ENCODE measurements at places on chromosomes 11 and 22.

- DNase-seq, result no peak
Measured at GRCh38 chr11:46327829-46328228, 19.4 kb upstream of the DGKZ start.

DNA sequence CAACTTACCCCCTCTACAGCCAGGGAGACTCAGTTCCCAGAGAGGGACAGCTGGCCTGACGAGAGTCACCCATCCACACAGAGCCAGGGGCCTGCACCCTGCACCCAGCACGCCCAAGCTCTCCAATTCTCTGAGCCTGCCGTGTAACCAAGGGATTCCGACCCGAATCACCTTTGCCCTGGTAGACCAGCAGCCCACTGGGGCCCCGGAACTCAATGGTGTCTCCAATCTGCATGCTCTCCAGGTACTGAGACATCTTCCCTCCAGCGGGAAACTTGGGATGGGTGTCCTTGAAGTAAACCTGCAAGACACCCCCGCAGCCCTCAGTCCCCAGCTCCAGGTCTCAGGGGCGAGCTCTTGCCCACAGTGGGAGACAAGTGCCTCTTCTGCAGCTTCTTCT, 12.4 kb downstream of the ATP5MGL start:
- DNase-seq, result no peak

DNA sequence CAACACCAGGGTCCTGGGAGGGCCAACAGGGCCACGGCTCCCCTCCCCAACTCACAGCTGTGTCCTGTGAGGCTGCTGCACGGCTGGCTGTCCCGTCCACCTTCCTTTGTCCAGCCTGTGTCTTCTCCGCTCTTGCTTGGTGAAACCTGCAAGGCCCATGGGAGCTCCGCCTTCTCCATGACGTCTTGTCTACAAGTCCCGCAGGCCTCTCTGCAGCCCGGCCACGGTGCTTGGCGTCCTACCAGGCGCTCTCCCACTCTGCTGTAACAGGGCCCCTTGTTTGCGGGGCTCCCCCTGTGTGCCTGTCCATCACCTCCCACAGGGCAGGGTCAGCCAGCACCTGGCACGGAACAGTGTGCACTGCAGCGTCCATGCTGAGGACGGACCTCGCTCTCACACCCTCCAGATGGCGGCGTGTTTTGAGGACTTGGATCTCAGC, 866.8 kb downstream of the TBC1D22A start:
- no peak for DNase-seq

GRCh38 chr11:76206327-76207081, at the start of gene WNT11:
Gene WNT11 (minus strand): TSS chr11:76206502. CDS start chr11:76206407, 95 bp downstream.
- DNase-seq, result peak; percentile 12

DNA sequence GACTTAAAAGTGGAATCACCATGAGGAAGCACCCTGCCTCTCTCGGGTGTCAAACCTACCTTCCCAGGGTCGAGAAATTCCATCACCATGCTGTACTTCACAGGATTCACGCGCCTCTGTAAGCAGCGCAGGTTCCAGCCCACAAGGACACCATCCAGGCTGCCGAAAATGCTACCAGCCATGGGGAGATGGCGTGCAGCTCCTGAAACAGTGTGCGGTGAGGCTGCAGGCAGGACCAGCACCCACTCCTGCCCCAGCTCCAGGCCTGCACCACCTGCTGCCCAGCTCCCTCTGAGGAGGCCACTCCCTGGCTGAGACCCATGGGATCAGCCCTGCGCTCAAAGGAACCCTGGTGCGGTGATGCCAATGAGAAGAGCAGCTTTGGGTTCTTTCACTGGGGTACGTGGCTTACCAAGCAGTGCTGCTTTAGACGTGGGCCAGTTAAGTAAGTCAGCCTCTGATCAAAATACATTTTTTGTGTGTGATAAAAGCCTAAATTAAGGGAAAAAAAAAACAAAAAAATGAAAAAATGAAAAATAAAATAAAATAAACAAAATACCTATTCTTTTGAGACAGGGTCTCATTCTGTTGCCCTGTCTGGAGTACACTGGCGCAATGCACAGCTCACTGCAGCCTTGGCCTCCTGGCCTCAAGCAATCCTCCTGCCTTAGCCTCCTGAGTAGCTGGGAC, 115.4 kb downstream of the MED15 start:
- DNase-seq, result no peak

- no peak for DNase-seq
Measured at GRCh38 chr11:47225552-47226400, 11.0 kb downstream of the DDB2 start.

GRCh38 chr11:22635689-22636088, 10.1 kb upstream of the FANCF start:
- no peak for DNase-seq

- DNase-seq, result peak; percentile 52
Measured at GRCh38 chr11:95716266-95716665, 73.3 kb downstream of the FAM76B start.

- no peak for DNase-seq
Measured at GRCh38 chr11:92595052-92595451, 370.4 kb downstream of the FAT3 start.

- no peak for DNase-seq
Measured at GRCh38 chr11:6405846-6406245, 13.0 kb downstream of the APBB1 start.

- DNase-seq, result no peak
Measured at GRCh38 chr11:86807360-86807759, 7.0 kb downstream of the PRSS23 start.

- DNase-seq, result no peak
Measured at GRCh38 chr22:48427731-48428211, 1399.9 kb downstream of the BRD1 start.

DNA sequence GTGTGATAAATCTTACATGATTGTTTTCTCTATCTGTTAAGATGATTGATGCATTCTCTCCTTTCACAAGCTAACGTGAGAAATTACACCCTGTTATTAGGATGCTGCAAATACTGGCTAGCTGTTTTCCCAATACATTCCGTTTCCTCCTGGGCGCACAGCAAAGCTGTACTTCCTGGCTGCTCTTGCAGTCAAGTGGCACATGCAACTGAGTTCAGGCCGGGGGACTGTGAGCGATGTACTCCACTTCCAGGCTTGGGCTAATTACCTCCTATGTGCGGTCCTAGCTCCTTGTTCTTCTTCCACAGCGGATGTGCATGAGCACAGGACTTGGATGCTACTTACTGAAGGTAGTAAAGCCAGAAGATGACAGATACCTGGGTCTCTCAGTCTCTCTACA, 234.9 kb upstream of the SESN3 start:
- DNase-seq, result no peak

DNA sequence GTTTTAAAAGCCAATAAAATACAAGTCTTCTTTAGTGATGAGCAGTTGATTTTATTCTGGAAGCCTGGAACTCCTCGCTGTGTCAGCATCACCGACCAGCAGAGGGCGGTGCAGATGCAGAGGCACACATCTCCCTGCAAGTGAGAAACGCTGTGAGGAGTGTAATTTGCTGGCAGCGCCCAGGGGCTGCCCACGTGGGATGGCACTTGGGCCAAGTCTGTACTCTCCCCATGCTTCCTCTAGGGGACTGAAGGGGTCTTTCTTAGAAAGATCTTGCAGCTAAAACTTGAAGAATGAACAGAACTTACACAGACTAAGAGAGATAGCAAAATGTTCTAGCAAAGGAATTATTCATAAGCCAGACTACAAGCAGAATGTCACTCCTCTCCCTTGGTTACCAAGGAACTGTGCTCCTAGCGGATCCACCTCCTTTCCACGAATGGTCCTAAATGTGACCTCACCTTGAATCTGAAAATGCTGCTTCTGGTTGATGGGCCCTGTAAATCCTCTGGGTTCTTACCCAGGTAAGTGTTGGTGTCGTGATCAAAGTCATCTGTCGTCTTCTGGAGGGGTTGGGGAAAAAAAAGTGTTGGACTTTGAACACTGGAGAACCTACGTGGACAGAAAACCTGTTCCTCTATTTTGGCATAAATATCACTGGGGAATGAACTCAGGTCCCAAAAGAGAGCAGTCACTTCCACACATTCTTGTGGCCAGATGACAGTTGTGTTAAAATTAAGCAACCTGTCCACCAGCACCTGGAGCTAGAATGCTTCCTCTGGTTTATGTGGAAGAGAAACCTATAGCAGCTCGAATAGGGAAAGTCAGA, 31.8 kb downstream of the CNTF start:
- DNase-seq, result peak; percentile 75

DNA sequence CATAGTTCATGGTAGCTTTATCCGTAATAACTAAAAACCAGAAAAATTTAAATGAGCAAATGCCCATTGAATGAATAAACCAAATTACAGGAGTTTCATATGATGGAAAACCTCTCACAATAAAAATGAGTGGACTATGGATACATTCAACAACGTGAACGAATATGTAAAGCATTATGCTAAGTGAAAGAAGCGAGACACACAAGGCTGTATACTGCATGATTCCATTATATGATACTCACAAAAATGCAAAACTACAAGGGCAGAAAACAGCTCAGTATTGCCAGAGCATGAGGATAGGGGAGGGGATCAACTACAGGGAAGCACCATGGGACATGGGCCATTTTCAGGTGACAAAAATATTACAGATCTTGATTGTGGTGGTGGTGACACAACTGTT, 22.2 kb downstream of the DDI1 start:
- DNase-seq, result no peak

DNA sequence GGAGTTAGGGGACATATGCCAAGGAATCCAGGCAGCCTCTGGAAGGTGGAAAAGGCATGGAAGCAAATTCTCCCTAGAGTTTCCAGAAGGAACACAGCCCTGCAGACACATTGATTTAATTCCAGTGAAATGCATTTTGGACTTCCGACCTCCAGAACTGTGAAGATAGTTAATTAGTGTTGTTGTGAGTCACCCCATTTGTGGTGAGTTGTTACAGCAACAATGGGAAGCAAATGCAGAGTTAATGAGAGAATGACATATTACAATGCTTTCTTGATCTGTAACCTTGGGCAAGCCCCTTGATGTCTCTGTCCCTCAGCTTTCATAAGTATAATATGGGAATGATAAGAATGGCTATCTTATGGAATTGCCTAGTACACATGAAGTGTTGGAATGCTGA, 178.7 kb downstream of the KIRREL3 start:
- no peak for DNase-seq

GRCh38 chr11:59174664-59175033, 2.7 kb downstream of the DTX4 start:
- DNase-seq, result no peak

- DNase-seq, result no peak
Measured at GRCh38 chr11:1178201-1178885, 20.6 kb downstream of the MUC5AC start.

- no peak for DNase-seq
Measured at GRCh38 chr22:27440304-27440865, 361.2 kb downstream of the MN1 start.

DNA sequence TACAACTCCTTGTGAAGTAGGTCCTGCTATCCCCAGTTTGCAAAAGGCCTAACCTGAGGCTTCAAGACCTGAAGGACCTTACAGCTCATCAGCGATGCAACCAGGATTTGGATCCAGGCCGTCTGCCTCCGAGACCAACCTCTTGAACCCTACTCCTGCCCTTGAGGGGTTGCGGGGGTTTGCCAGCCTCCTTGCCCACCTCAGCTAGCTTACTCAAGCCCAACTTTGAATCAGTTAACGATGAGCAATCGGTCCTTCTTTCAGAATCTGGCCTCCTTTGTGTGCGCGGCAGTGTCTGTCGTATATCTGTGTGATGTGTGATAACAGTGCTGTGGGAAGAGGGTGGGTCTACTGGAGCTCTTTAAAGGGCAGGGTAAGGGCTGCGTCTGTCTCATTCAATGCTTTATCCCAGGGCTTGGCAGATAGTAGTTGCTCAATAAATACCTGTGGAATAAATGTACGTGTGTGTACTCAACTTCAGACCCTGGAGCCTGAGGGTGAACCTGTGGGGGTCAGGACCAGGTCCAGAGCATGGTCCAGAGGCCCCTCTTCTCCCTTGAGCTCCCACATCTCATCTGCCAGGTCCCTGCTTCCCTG, 3.2 kb downstream of the CHRM1 start:
- DNase-seq, result no peak

GRCh38 chr11:126917531-126918204, 82.9 kb downstream of the KIRREL3 start:
- DNase-seq, result peak; percentile 97

- DNase-seq, result no peak
Measured at GRCh38 chr22:49764127-49764581, 63.5 kb downstream of the BRD1 start.

GRCh38 chr11:116415095-116415494, 357.7 kb downstream of the BUD13 start:
- DNase-seq, result peak; percentile 4

GRCh38 chr11:76693806-76694205, 23.3 kb upstream of the LRRC32 start:
- DNase-seq, result no peak

GRCh38 chr22:50112151-50113118, 22.6 kb downstream of the MOV10L1 start:
- DNase-seq, result peak; percentile 77

- DNase-seq, result no peak
Measured at GRCh38 chr22:28936200-28936599, 52.8 kb downstream of the ZNRF3 start.

GRCh38 chr22:40399621-40400020, 29.2 kb downstream of the SGSM3 start:
- DNase-seq, result no peak

DNA sequence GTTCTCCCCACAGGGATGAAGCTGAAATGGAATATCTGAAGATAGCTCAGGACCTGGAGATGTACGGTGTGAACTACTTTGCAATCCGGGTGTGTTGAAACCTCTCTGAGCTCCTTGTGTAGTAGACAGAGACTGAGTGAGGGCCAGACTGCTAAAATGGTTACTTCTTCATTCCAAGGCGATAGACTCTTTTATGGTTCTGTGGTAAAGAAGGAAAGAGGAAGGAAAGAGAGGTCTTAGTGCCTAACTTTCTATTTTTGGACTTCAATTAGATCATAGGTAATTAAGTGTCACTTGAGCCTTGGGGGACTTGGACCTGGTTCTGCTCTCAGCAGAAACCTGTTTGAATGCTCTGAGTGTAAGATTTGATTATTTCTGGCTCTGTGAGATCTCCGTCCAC, 54.7 kb downstream of the NF2 start:
- no peak for DNase-seq
